ENCODE measurements at places on chromosomes 6 and 20.

GRCh38 chr20:35854713-35855348, 83.0 kb downstream of the PHF20 start:
- DNase-seq, result no peak

DNA sequence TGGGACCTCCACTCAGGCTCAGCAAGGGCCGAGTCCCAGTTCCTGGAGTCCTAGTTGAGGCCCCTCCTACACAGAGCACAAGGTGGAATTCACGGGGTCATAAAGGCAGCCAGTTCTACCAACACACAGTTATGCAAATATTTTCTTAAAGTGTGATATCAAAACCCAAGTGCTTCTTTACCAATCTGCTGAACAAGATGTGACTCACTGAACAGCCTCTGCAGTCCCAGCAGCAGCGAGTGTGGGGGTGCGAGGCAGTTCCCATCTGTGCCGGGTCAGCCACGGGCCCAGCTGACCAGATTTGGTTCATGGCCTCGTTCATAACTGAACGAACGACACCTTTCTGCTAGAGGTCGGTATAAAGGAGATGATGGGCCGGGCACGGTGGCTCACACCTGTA, 4.5 kb upstream of the TCEA2 start:
- DNase-seq, result no peak

- no peak for DNase-seq
Observed at GRCh38 chr6:15926256-15926655, 202.6 kb upstream of the MYLIP start.

DNA sequence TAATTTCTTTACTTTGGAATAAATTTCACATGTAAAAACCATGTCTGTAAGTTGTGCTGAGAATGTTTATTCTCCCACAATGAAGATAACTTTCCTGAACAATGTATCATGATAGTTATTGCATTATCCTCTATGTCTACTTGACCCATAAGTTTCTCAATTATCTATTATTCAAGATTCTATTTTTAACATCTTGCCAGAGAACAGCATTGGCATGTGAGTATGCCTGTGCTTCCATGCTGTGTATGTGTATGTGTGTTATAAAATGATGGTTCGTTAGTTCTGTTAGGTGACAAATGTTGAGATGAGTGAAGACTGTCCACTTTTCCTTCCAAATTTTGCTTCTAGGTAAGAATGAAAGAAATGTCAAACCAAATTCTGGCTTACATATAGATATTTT, 111.9 kb downstream of the EYA4 start:
- no peak for DNase-seq

DNA sequence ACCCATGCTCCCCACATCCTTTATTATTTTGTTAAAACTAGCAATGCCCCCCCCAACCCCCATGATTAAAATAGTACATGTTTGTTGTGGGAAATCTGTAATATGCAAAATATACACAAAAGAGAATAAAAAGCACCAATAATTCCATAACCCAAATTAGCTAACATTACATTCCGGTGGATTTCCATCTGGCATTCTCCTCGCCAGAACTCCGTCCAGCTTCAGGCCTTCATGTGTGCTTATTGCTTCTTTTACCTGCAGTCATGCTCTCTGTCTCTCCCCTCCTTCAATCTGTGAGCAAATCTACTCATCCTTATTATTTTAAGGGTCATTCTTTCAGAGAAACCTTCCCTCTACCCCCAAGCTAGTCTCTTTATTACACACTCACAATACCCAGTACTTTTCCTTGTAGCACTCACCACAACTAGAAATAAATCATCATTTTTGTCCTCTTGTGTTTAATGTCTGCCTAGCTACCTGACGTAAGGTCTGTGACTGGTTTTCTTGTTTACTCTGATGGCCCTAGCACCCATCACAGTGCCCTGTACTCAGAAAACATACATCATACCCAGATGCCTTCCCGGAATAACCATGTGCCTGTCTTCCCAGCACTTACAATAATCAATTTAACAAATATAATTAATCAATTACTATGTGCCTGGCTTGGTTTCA, 25.6 kb upstream of the IER3 start:
- no peak for DNase-seq

DNA sequence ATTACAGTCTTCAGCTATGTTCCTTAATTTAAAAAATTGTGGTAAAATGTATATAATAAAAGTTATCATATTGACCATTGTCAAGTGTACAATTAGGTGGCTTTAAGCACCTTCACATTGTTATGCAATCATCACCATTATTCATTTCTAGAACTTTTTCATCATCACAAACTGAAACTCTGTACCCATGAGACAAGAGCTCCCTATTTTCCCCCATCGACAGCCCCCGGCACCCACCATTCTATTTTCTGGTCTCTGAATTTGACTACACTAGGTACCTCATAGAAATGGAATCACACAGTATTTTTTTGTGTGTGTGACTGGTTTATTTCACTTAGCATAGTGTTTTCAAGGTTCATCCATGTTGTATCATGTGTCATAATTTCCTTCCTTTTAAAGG, 39.7 kb upstream of the FYN start:
- DNase-seq, result no peak

DNA sequence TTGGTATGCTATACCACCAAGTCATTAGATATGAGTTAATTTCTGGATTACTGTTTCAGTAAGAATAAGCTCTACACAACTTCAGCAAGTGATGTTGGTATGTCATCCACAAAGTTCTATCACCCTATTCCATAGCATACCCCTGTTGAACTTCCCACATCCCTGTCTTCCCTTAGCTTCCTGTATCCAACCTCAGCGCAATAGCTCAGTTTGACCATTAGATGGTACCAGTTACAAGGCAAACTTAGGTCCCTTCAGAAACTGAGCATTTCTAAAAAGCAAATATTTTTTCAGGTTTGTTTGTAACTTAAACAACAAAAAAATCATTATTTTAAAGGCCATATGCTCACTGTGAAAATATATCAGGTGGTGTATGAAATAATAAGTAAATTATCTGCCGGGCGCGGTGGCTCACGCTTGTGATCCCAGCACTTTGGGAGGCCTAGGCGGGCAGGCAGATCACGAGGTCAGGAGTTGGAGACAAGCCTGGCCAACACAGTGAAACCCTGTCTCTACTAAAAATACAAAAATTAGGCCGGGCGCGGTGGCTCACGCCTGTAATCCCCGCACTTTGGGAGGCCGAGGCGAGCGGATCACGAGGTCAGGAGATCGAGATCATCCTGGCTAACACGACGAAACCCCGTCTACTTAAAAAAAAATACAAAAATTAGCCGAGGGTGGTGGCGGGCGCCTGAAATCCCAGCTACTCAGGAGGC, 8.8 kb upstream of the MOG start:
- no peak for DNase-seq

- no peak for DNase-seq
Observed at GRCh38 chr6:7331452-7331851, 18.5 kb upstream of the SSR1 start.

GRCh38 chr6:36666287-36666686, 12.2 kb upstream of the CDKN1A start:
- no peak for DNase-seq

GRCh38 chr6:158539413-158539812, 20.5 kb upstream of the TMEM181 start:
- no peak for DNase-seq

DNA sequence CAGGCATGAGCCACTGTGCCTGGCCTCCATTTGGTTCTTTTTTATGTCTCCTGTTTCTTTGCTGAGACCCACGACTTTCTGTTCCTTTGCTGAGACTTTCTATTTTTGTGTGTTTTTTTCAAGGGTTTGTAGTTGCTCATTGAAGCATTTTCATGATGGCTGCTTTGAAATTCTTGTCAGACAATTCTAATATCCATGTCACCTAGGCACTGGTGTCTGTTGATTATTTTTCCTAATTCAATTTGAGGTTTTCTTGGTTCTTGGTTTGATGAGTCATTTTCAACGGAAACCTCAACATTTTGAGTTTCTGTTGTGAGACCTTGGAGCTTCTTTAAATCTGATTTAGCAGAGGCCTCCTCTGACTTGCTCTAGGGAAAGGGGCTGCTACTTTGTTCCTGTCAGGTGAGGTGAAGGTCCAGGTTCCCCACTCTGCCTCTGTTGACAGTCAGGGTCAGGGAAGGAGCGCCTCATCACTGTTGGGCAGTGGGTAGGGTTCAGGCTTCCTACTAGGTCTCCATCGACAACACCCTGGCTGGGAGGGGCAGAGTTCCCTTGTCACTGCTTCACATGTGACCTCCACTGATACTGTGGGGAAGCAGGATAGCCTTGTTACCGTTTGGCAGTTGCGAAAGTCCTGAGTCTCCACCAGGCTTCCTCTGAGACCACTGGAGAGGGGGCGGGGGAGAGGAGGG, 67.2 kb upstream of the RNF24 start:
- DNase-seq, result no peak

DNA sequence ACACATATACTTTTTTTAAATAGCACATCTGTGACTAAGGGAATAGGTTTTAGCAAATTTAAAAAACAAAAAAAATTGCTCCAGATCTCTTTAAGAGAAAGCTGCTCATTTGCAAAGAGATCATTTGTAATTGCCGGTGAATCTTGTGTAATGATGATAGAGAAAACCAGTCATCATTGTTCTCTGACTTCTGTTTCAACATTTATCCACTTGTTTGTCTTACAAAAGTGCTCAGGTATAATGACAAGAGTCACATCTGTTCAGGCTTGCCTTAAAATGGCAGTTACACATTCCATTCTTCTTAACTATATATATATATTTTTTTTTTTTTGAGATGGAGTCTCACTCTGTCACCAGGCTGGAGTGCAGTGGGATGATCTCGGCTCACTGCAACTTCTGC, 165.2 kb downstream of the AIG1 start:
- no peak for DNase-seq

DNA sequence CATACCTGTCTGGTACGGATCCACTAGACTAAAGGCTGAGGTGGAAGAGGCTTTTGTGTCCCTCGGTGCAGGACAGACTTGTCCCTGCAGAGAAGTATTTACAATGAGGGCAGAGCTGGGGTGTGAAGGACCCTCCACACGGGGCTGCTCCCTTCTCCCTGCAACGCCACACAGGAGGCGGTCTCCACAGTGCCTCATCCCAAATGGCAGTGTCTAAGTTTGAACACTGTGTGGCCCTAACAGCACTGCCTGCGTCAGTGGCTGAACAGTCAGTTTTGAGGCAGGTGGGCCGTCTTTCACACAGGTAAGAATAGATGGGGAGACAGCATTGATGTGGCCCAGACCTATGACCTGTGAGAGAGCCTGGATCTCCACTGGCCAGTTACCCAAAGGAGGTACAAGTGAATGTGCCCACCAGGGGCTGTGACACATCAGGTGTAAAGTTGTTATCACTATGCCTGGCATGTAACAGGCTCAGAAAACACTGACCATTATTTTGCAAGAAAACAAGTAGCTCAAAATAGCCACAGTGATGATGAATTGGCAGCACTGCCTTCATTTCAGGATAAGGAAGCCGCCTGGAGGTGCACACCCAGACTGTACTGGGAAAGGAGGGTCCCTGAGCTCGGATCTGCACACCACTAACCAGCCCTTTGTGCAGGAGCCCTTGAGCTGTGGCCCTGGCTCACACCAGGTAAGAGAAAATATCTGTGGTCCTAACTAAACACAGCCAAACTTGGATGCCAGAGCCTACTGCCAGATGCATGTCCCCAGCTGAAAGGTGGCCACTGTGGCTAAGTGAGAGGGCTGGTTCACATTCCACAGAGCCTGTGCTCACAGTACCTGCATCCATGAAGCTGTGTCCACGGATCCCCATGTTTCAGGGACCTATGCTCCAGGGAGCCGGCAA, 246.7 kb downstream of the DLL1 start:
- no peak for DNase-seq

DNA sequence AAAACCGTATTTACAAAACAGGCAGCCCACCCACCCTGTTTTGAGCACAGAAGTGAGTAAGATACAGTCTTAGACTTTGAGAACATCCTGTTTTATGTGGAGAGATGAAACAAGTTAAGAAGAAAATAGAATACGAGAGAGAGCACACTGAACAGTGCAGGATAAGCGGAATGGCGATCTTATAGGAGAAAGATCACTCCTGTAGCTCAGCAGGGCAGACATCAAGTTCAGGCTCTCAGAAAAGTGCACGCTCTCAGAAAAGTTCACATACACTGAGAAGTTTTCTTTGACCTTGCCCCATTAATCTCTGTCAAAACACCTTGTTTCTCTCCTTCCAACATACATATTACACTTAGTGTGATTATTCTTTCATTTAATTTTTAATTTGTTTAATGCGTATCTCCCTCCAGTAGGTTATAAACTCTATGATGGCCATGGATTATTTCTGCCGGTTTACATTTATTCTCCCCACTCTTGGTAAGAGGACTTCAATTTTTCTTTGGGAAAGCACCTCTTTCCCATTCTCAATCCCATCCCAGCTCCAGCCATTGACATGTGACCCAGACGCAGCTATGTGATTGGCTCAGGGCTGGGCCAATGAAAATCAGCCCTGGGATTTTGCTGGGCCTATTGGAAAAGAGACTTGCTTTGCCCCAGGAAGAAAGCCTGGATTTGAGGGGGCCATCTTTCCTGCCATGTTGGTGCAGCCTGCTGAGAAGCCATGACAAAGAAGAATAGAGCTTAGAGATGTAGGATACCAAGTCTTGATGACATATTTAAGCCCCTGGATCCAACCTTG, 16.2 kb downstream of the KCNB1 start:
- DNase-seq, result no peak
